ENCODE measurements at places on chromosomes 12 and 14.

DNA sequence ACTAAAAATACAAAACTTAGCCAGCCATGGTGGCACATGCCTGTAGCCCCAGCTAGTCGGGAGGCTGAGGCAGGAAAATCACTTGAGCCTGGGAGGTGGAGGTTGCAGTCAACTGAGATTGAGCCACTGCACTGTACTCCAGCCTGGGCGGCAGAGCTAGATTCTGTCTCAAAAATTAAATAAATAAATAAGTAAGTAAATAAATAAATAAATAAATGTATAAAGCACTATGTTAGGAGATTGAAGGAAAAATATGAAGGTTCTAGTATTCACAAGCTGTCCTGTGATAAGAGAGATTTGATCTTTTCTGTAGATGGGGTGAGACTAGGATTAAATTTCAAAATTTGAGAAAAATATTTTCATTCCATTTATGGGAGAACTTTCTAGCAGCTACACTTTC, 5.7 kb downstream of the DNAJC22 start:
- no peak for DNase-seq

- DNase-seq: no peak
Observed at GRCh38 chr12:114473018-114473417, 67.1 kb upstream of the TBX5 start.

GRCh38 chr14:75286313-75286712, 7.7 kb downstream of the FOS start:
- DNase-seq: no peak

GRCh38 chr14:50935126-50936015, 8.9 kb downstream of the PYGL start:
- no peak for DNase-seq

GRCh38 chr12:109489955-109490565, 12.6 kb downstream of the UBE3B start:
- no peak for DNase-seq

- no peak for DNase-seq
Observed at GRCh38 chr12:124678421-124678893, 111.0 kb upstream of the NCOR2 start.

DNA sequence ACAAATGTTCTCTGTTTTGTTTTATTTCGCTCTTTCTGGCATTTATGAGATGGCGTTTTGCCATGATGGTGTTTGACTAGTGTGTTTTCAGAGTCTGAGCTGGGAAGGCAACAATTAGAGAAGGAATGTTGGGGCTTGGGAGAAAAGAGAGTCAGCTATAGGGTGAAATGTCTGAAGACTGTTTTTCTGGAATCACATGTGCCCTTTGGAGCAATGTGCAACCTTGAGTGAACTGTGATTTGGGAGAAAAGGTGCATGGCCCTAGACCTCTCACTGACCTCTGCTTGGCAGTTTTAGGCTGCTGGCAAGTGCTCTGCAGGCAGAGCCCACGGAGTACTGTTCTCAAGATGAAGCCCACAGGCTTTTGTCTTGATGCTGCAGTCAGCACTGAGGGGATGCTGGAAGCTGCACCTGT, 379.9 kb upstream of the PDE3A start:
- DNase-seq: no peak

DNA sequence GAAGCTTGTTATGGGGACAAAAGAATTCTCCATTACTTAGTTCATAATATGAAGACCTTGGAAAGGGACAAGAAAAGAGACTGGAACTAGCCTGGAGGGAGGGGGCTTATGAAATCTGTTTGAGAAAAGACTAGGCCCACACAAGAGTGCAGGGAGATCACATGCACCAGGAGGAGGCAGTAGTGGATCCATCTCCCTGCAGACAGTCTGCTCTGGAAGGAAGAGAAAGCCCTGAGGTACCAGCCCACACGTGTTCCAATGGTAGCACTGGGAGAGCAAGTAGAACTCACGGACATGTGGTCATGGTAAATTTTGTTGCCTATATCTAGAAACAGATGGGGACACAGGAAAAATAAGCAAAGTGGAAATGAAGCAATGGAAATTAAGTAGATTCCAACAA, 445.4 kb downstream of the SOX5 start:
- no peak for DNase-seq

DNA sequence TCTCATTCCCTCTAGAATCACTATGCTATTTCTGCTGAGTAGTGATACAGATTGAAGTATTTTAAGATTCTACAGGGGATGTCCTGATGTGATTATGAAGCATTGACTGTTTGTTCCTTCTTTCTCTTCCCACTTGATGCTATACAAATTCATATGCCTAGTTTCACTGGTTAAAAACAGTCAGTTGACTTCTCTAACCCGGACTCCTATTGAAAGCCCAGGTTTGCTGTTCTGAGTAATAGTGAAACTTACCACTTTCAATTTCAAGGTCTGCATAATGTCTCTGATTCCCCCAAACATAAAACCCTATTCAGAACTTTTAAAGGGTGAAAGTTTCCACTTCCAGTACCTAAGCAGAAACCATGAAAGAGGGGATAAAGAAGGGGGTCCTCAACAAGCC, 117.7 kb upstream of the RPL10L start:
- no peak for DNase-seq

- no peak for DNase-seq
Observed at GRCh38 chr12:58633479-58633878, 286.8 kb downstream of the LRIG3 start.

DNA sequence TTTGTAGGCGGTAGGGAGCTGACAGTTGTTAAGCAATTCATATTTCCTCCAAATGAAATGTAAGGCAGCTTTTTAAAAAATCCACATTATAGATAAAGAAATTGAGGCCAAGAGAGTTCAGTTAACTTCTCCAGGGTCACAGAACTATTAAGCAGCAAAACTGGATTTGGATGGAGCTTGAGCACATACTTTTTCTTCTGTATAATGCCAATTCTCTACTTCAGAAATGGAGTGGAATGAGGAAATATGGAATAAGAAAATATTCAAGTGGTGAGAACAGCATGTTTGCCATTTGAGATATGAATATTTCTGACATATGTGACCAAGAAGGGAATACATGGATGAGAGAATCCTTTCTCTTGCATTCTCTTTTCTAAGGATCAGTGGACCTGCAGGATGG, 233.1 kb downstream of the FOXG1 start:
- no peak for DNase-seq

- no peak for DNase-seq
Observed at GRCh38 chr12:55001198-55001868, 16.8 kb upstream of the TESPA1 start.

- DNase-seq: no peak
Observed at GRCh38 chr12:33994857-33995808, 27.2 kb upstream of the ALG10 start.

DNA sequence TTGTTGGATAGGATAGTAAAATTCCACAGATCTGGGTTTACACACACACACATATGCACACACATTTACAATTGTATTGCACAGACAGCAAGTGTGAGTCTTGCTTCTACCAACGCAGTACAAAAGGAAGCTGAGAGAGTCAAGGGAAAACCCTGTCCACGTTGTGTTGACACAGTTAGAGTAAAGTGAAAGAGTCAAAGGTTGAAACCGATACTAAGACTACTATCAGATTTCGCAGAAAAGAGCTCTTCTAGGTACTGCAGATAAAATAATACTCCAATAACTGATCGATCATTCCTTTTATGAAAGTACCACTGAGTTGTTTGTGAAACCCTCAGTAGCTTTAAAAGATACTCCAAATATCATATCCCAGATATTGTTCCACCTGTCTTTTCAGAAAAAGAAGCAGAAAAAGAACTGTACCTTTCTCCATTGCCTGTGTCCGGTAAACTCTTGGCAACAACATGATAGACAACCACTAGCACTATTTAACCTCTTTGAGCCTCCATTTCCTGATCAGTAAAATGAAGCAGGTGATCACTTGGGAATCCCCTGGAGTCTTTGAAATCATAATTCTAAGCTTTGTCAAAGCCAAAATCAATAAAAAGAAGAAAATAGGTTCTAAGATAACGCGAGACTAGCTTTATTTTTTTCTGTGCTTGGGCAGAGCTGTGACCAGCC, 224.6 kb upstream of the FOXN3 start:
- no peak for DNase-seq

- no peak for DNase-seq
Observed at GRCh38 chr12:57490126-57490525, 2.3 kb downstream of the MARS1 start.

DNA sequence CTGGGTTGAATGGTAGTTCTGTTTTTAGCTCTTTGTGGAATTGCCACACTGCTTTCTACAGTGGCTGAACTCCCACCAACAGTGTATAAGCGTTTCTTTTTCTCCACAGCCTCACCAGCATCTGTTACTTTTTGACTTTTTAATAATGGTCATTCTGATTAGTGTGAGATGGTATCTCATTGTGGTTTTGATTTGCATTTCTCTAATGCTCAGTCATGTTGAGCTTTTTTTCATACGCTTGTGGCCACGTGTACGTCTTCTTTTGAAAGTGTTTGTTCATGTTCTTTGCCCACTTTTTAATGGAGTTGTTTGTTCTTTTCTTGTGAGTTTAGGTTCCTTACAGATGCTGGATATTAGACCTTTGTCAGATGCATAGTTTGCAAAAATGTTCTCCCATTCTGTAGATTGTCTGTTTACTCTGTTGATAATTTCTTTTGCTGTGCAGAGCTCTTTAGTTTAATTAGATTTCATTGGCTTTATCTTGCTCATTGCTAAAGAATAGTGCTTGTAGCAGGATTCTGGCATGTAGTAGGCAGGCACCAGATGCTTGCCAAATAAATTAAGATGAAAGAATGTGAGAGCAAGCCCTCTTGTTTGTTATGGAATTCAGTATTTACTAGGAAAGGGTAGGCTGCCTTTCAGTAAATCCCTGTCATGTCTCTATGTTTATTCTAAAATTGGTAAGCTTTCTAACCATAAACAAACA, 86.8 kb downstream of the PDE3A start:
- no peak for DNase-seq

GRCh38 chr14:99502989-99503421, 21.8 kb downstream of the CCNK start:
- DNase-seq: no peak

DNA sequence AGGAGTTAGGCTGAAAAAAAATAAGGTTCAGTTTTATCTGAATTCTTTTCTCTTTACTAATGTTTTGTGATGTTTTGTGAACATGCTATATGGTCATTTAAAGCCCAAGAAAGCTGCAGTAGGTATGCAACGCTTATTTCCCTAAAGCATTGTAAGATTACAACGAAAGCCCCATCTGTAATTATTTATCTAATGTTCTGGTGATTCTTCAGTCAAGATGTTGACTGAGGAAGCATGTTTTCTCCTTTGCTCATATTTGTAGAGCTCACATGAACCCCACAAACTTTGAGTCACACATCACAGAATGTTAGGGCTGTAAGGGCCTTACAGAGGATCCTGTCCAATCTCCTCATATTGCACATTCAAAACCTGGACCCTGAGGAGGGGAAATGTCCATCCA, 3.2 kb upstream of the TUBA1C start:
- no peak for DNase-seq

Measured in stimulated activated CD8-positive, alpha-beta memory T cell treated with anti-CD3 and anti-CD28 coated beads, Interleukin-15, amount 100 ng/mL, for 1 hour (primary cell).